Hematopoietic multipotent progenitor cell treated with erythropoietin and hydrocortisone succinate and interleukin-3 and kit ligand, for 17 days (in vitro differentiated cells): ENCODE measurements at places on chromosomes 11 and 22.

GRCh38 chr11:11843642-11844041 lies 1.9 kb downstream of the USP47 start:
- DNase-seq, result no peak

DNA sequence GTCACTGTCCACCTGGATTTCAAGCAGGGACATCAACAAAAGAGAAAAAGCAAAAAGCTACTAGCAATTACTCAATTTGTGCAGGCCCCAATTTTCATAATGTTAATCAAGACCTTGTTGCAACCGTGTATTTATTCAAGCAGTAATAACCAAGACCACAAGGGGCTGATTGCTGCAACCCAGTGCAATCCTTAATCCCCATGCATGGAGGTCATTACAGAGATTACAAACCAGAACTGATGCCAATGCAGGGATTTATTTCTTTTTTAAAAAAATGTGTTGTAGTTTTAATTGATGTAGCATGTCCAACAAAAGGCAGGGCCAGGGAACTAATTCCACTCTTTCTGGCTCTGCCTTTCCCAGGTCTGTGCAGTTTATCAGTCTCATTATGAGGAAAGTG lies 18.4 kb downstream of the TECTA start:
- no peak for DNase-seq

- no peak for DNase-seq
Observed at GRCh38 chr11:2515401-2516275, 70.8 kb downstream of the KCNQ1 start.

DNA sequence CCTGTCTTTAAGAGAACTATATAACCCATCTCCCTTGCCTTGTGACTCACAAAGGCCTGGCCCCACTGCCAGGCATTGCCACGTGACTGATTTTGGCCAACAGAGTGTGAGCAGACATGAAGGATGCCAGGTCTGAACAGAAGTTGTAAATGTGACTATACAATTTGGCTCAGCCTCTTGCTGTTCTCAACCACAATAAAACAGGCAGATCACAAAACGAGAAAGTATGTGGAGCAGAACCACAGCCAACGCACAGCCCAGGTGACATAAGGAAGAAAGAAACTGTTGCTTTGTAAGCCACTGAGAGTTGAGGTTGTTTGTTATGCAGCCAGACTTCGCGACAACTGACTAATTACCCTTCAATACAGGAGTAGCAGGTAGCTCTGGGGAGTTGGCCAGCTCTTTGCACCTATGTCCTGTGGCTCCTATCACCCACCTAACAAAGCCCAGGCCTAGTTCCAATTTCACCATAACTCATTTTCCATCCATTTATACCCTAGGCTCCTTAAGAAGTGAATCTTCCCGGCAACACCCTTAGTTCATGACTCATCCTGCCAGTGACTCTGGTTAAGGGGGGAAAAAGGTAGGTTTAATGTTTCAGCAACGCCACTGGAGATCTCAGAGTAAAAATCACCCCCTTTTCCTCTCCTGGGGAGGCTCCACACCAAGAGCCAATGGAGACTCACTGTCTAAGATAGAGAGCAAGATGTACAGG lies 53.7 kb downstream of the GALNT18 start:
- no peak for DNase-seq

DNA sequence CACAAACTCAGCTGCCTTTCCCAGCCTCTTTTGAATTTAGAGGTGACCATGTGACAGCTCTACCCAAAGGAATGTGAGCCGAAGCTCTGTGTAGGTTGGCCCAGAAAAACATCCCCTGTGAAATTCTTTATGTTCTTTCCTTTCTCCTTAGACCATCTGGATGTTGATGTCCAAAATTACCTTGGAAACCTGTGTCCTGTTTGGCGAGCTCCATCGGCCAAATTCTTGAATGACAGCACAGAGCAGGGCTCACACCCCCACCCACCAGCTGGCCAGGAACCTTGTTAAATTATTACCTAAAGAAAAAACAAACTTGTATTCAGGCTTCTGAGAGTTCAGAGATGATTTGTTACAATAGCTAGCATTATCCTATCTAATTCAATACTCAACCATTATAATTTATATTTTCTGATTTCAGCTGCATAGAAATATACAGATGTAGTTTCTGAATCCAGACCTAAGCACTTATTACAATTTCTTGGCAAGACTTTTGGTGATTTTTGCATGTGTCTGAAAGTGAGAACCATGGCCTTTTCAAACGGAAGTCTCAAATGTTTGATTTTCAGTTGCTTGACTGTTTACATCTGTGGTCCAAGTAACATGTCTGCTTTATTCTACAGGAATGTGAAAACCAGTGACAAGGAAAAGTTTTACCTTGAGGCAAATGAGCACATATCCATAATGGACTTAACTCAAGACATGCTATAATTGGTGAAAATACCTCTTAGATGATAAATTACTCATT lies 554.2 kb downstream of the NTM start:
- DNase-seq, result no peak

GRCh38 chr22:32158712-32159533 lies at the start of gene C22orf42:
TSS of gene C22orf42 (minus strand) at chr22:32159303. CDS start at chr22:32159215, 88 bp downstream.
- no peak for DNase-seq

DNA sequence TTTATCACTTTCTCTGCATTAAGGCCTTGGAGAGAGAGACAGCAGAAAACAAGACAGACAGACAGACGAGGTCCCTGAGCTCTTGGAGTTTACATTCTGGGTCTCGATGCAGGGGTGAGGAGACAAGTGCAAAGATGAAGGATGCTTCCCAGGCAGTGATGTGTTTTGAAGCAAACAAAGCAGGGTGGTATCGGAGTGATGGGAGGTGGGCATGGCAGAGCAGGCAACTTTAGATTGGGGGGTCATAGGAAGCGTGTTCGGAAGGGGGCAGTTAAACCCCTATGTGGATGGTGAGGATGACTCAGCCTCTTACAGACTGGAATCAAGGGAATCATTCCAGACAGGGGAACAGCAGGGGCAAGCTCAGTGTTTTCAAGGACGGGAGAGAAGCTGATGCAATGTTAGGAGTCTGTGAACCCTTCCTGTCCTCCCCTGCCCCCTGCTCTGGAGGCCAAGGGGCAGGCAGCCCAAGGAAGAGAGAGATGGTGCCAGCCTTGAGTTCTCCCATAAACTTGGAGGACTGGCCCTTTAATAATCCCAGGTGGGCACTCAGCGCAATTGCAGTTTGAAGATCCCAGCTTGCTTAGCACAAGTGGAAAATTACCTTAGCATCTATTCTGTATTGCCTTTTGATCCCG lies 180.2 kb downstream of the CHST1 start:
- no peak for DNase-seq

DNA sequence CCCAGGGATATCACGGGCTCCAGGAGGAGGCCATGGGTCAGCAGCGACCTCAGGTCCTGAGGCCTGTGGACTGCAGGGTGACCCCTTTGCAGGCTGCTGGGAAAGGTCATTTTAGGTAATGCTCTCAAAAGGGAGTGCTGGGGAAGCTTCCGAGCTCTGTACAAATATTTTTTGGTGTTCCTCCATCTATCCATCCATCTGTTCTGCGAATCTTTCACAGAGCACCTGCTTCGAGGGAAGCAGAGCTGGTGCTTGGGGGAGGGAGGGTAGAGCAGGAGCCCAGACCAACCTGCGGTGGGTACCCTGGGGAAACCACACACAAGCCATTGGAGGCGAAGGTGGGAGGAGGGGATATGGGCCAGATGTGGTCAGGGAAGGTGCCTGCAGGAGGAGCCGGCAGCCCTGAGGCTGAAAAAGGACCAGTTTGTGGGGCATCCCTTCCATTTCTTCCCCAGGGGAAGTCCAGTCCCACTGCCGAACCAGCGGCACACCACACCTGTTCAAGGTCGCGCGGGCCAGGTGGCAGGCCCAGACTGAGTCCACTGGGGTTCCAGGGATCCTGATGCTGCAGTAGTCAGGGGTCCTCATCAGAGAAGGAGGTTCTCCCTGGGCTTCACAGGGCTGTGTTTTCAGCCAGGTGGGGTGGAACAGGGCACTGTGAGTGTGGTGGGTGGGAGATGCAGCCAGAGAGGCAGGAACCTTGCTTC lies 13.1 kb downstream of the GNAZ start:
- DNase-seq, result no peak

DNA sequence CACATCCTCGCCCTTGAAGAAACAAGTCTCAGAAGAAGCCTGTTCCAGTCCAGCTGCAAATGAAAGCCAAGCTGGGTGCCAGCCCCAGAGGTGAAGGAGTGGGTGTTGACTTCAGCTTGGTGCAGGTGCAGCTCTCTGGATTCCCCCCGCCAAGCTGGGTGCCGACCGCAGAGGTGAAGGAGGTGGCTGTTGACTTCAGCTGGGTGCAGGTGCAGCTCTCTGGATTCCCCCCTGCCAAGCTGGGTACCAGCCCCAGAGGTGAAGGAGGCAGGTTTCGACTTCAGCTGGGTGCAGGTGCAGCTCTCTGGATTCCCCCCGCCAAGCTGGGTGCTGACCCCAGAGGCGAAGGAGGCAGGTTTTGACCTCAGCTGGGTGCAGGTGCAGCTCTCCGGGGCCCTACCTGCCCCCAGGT lies 1234.0 kb downstream of the TBC1D22A start:
- no peak for DNase-seq

GRCh38 chr11:66011239-66011784 lies 496 bp upstream of the CST6 start:
- DNase-seq, result no peak

- no peak for DNase-seq
Observed at GRCh38 chr11:20887137-20887536, 217.8 kb downstream of the NELL1 start.

DNA sequence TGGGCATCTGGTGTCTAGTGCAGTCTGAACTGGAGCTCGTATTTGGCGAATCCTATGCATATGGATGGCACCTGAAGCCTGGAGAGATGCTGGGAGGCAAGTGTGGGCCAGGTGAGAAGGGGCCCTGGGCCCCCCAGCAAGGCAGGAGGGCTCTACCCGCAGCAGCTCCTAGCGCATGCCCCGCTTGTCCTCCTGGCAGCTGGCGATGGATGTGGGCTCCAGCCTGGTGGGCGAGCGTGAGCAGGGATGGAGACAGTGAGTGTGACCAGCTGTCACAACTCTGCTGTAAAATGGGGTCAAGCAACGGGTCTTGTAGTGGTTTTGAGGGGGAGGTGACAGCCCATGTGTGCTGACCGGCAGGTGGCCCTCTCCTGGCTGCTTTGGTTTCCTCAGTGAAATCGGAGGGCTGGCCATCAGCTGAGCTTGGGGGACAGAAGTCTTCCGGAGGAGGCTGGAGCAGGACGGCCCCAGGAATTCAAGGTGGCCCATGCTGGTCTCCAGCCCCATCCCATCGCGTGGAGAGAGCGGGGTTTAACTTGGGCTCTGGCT lies 12.0 kb downstream of the FRMD8 start:
- DNase-seq, result no peak

- no peak for DNase-seq
Observed at GRCh38 chr11:83127310-83127637, 29.7 kb upstream of the PCF11 start.

- no peak for DNase-seq
Observed at GRCh38 chr11:7485186-7486097, at the start of gene OLFML1. TSS of gene OLFML1 (plus strand) at chr11:7485506. CDS start at chr11:7485876, 370 bp downstream.

DNA sequence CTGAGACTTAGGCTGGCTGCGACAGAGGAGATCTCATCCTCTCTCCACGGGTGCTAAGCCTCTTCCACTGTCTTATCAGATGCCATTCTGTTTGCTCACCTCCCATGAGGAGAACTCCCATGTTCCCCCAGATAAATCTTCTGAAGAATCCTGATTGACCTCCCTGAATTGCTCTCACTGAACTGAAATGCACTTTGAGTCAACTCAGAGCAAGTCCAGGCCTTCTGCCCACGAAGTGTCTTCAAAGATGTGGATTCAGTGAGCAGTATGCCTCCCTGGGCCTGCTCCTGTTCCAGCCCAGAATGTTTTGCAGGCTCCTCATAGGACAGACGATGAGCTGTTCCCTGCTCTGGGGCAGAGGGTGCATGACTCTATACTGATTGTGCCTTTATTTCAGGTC lies 17.4 kb downstream of the TUB start:
- no peak for DNase-seq

- DNase-seq, result peak; percentile 34
Observed at GRCh38 chr11:62539238-62539925, 7.2 kb downstream of the AHNAK start.

- DNase-seq, result peak; percentile 46
Observed at GRCh38 chr11:85627332-85627997, at the start of gene DLG2. TSS of gene DLG2 (minus strand) at chr11:85627344.

DNA sequence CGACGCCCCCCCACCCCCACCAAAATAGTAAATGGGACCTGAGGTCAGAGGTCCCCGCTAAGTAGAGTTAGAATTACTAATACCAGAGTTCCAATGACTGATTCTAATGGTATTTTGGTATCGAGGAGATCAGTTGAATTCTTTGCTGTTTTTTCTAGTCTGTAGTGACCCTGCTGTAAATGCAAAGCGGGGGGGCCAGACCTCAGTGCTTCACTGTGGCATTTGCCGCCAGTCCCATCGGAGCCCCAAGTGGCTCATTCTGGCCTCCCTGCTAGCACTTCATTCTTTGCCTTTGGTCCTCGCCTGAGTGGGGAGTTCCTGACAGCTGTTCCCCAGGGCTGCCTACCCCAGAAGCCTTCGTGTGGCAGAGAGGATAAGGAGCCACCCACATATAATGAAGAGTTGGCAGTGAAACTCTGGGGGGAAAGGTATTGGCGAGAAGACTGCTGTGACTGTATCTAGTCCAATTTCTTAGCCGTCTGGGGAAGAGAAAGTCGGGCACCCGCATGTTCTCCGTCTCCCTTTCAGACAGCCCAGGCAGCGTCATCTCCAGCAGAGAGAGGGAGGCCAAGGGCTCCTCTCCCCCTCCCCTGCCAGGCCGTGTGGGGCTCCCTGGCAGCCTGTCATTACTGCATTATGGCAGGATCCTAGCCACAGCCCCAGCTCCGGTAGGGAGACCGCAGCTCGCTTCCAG lies 19.4 kb upstream of the CABP7 start:
- DNase-seq, result no peak

DNA sequence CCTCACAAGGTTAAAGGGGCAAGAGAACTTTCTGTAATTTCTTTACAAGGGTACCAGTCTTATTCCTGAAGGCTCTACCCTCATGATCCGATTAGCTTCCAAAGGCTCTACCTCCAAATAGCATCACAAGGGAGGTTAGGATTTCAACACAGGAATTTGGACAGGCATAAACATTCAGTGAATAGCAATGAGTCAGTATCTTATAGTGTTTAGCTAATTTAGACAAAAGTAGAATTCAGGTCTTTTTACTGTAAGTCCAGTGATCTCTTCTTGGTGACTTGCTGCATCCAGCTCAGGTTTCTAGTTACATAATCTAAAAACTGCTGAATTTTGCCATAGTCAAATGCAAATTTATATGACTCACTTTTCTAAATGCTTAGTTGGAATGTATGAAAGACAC lies 1995.6 kb upstream of the RAG2 start:
- no peak for DNase-seq
